ENCODE measurements at places on chromosomes 12 and 14.

DNA sequence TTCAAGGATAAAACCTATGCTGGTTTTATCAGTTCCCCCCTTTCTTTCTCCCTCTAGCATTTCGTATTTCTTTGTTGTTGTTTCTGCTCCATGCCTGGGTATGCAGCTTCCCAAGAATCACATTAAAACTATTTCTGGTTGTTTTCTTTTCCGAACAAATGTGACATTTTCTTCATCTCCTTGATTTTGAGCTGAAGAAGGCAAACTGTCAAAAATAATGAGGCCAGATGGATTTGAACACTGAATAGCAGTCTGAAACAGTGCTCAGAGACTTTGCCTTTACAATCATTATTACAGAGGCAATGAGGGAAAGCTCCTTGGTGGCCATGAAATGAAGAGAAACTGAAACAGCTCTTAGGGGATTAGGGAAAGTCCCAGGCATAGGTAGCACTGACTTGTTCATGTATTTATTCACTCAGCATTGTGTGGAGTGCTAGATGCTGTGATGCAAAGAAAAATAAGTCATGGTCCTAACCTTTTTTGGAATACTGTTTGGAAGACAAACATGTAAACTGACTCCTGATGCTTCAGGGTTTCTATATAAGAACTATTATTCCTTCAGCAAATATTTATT lies 319.5 kb downstream of the FUT8 start:
- DNase-seq, result no peak

- no peak for DNase-seq
Measured at GRCh38 chr14:73591690-73592449, at the start of gene ACOT4. Gene ACOT4, plus strand, starts transcription at chr14:73591873. Its CDS starts 87 bp downstream, at chr14:73591960.

GRCh38 chr14:52067873-52068614 lies 815 bp downstream of the NID2 start:
- no peak for DNase-seq

GRCh38 chr12:25876383-25877045 lies 82.0 kb upstream of the RASSF8 start:
- DNase-seq, result no peak

- DNase-seq, result no peak
Measured at GRCh38 chr14:29687866-29688265, 239.8 kb downstream of the PRKD1 start.

- no peak for DNase-seq
Measured at GRCh38 chr14:31787377-31787776, 226.2 kb downstream of the NUBPL start.

DNA sequence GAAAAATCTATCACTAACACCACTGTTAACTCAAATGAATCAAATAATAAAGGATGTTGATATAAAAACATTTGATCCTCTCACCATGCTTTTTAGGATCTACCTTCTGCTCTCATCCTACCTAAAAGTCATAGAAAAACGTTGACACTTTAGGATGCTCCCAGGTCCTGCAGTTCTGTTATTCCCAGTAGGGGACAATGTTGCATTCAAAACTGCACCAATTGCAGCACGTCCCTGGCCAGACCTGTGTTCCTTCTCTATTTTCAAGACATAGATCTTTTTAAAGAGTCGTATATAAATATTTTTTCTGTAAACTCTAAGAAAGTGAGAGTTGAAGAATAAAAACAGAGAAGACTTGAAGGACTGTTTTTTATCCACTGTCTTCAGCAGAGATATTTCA lies 8.8 kb downstream of the AICDA start:
- no peak for DNase-seq

DNA sequence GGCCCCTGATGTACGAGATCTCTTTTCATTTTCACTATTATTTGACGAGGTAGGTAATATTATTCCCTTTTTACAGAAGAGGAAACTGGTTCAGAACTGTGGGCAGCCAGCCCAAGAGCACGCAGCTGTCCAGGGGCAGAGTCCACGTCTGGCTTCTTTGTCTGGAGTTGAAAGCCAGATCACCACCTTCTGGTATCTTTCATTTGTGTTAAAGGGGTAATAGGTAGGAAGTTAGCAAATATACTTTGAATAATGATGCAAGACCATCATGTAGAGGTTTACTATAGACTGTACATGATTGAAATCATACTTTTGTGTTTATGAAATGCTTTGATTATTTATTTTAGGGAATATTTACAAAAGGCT lies 144.1 kb upstream of the AMIGO2 start:
- no peak for DNase-seq

GRCh38 chr12:57823131-57823907 lies 4.8 kb upstream of the AVIL start:
- DNase-seq, result no peak

GRCh38 chr12:1428671-1429070 lies 165.7 kb downstream of the FBXL14 start:
- no peak for DNase-seq

DNA sequence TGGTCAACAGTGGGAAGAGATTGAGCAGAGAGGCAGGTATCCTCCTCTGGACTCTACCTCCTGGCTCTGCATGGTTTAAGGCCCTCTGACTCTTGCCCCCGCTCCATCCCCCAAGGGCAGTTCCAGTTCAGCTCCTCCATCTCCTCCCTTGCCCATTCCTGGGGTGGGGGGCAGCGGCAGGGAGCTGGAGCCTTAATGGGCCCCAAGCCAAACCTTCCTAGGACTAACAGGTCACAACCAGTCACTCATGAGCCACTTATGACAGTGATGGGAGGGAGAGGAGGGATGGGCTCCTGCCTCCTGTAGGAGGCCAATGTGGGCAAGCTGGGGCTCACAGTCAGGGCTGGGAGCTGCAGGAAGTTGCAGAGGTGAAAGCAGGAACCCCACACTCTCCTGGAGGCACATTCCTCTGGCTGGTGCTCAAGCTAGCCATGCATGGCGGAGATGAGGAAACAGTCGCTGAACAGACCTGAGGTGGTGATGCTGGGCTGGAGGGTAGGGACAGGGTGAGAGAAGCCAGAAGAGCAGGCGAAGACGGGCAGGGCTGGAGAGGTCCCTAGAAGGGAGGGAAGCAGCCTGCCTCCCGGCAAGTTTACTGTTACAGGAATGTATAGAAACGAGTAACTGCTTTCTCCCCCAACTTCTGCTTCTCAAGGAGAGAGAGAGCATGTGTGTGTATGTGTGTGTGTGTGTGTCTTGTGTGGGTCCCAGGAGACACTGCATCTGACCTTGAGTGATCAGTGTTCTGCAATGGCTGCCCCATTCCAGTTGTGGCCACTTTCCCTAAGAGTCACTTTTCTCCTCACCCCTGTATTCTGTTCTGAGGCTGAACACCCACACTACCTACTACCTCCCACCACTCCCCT lies 5.0 kb upstream of the RAPGEF3 start:
- no peak for DNase-seq

DNA sequence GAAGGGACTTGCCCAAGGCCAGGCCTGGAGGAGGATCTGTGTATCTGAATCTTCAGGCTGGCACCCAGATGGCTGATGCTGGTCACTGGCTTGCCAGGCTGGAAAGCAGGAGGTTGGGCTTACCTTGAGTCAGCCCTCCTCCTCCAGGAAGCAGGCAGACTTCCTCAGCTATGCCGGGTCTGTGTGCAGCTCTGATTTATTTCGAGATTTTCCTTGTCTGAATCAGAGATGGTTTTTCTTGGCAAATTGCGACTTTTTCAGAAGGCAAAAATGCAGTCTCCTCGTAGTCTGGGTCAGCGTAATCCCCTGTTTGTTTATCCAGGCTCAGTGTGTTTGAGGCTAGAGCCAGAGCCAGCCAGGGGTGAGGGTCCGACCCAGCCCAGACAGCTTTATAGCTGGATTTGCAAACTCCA lies 48.9 kb downstream of the SMOC1 start:
- DNase-seq, result peak; percentile 17

GRCh38 chr12:50662116-50662510 lies 101.8 kb upstream of the ATF1 start:
- DNase-seq, result no peak

All from fibroblast of the conjunctiva (primary cell).